ENCODE measurements at places on chromosomes 5 and 9.

DNA sequence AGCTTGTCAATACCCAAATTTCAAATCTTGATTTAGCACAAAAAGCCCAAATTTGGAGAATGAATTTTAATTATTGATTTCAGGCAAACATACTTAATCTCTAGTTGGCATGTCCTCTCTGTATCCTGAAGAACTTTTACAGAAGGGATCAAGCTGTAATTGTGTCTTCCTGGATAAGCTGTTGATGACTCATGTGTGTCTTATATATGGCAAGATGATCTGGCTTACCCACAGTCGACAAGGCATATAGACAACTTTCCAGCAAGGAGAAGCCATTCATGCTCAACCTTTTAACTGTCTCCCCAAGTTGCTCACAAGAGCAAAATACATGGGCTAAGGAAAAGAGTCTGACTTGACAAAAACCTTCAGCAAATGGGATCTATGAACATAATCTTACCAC lies 112.5 kb upstream of the SLCO6A1 start:
- DNase-seq, result no peak

- no peak for DNase-seq
These were observed 6.0 kb downstream of the C9orf50 start for GRCh38 chr9:129614932-129615331.

DNA sequence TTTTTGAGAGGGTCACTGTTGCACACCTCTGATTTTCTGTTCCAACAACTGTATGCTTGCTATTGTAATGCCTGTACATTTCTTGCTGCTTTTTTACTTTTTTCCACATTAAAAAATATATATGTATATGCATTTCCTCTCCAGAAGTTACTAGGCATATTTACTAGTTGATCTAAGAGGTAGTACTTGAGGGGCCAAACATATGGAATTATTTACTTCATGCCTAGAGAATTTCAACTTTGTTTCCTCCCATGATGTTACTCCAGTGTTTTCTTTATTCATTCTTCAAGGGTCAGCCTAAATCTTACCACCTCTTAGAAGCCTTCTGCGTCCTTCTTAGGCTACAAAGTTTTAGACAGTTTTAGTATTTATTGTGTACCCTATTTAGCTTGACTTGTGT lies 122.7 kb downstream of the NMUR2 start:
- DNase-seq, result no peak

DNA sequence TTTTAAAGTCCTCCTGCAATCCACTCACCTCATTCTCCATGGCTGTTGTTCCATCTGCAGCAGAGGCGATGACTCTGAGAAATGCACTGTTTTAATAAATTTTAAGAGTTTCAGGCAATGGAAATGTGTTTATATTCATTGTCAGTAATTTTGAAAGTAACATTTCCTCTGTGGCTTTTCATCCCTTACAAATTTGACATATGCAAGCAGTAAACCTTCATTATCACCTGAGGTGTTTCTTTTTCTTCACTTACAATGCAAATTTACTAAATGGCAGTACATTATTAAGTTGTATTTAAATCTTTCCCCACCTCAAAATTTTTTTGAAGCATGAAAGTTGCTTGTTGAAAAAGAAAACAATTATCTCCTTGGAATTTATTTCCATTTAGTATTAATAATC lies 136.9 kb downstream of the DIRAS2 start:
- DNase-seq, result no peak

DNA sequence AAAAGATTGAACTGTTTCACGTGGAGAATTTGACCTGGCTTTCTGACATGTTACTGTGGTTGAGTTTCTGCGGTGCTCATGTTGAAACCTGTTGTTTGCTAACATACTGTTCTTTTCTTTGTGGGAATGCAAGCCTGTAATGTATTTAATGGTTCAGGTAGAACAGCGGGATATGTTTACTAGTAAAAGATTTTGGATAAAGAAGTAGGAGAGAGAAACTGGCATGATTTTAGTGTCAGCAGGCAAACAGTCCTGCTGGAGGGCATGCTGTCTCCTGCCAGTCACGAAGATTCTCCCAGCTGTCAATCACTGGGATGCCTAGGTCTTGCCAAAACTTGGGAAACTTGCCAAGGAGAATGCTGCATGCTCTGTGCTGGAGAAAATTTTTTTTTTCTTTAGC lies 263.5 kb downstream of the TAF11L14 start:
- no peak for DNase-seq

DNA sequence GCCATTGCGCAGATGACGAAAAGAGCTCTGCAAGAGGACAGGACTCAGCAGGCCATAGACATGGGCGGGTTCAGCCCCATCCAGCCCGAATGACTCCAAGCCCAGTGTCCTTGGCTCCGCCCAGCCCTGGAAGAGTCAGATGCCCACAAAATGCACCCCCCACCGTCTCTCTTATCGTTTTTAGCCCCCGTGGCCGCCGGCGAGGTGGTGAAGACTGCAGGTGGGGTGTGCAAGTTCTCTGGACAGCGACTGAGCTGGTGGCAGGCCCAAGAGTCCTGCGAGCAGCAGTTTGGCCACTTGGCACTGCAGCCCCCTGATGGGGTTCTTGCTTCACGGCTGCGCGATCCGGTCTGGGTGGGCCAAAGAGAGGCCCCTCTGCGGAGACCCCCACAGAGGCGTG lies 2.1 kb downstream of the ADGRD2 start:
- no peak for DNase-seq

DNA sequence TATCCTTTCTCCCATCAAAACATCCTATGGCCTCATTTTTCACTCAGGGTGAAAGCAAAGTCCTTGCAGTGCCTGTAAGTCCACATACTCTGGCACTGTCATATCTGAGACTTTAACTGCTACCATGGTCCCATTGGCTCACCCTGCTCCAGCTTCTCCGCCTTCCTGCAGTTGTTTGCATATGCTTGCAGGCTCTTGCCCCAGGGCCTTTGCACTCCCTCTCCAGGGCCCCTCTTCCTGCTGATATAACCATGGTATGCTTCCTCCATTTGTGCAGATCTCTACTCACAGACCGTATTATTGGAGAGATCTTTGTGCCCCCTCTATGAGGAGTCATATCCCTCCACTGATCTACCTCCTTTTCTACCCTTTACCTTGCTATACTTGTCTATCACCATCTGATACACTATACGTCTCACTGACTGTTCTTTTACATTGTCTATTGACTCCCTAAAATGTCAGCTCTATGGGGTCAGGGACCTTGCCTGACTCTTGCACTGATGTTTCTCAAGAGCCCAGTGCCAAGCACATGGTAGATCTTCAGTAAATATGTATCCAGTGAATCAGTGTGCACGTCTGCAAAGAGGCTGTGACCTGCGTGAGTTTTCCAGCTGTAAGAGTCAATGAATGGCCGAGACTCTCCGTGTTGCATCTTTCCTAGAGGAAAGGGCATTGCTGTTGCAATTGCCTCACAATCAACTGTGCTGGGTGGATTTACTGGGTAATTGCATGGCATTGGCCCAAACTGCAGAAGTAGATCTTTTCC lies 81.7 kb upstream of the CPEB4 start:
- no peak for DNase-seq

GRCh38 chr5:91229031-91229727 lies 153.9 kb downstream of the ARRDC3 start:
- DNase-seq, result no peak

- DNase-seq, result no peak
These were observed 36.6 kb downstream of the BICD2 start for GRCh38 chr9:92727716-92728700.

- DNase-seq, result no peak
These were observed 14.1 kb downstream of the MAN2A1 start for GRCh38 chr5:109703829-109704228.

DNA sequence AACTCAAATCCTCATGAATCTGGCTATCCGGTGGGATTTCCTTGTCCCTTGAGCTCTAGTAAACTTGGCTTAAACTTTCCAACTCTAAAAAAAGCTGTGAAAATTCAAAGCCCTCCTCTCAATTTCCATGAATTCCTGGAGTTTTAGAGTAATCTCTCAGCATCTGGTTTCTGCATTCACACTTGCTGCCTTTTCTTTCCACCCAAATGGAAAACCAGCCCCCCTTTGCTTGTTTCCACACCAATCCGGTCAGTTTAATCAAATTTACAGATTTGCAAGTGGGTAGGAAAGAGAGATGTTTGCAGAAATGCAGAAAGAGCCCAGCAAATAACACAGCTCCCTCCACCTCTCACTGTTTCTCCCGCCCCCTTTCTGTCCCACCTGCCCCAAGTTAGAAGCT lies 91.1 kb downstream of the ENC1 start:
- no peak for DNase-seq

DNA sequence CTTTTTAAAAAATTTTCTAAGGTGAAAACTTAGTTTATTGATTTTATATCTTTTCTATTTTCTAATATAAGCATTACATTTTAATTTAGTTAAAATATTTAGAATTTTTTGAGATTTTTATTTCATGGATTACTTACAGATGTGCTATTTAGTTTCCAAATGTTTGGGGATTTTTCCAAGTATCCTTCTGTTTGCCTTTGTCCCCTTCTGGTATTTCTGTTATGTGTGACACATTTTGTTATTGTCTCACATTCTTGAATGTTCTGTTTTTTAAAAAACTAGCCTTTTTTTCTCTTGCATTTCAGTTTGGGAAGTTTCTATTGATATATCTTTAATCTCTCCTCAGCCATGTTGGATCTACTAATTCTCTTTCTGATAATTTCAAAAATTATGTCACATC lies 234.9 kb downstream of the FAM170A start:
- no peak for DNase-seq

DNA sequence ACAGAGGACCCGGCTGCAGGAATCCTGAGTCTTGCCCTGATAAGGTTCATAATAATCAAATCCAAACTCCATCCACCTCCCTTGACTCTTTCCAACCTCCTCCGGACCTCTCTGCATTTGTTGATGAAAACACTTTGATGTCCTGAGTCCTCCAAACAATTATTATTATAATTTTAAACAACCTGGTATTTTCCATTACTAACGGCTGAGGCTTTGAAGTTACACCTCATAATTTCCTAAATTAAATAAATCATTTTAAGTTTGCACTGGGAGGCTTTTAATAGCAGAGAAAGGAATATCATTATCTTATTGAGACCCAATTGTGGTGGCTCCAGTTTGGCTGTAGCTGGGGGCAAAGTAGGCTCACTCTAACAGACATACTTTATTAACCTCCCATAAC lies 9.5 kb downstream of the MSX2 start:
- no peak for DNase-seq

- DNase-seq, result no peak
These were observed 300.7 kb upstream of the IZUMO3 start for GRCh38 chr9:24846248-24846912.

- DNase-seq, result no peak
These were observed 101.8 kb downstream of the SPRY4 start for GRCh38 chr5:142222866-142223558.

GRCh38 chr5:158487664-158488063 lies 612.1 kb downstream of the EBF1 start:
- DNase-seq, result no peak

GRCh38 chr5:68383888-68384310 lies 168.3 kb downstream of the PIK3R1 start:
- DNase-seq, result no peak

GRCh38 chr5:107672211-107673038 lies 1.7 kb upstream of the EFNA5 start:
- no peak for DNase-seq

DNA sequence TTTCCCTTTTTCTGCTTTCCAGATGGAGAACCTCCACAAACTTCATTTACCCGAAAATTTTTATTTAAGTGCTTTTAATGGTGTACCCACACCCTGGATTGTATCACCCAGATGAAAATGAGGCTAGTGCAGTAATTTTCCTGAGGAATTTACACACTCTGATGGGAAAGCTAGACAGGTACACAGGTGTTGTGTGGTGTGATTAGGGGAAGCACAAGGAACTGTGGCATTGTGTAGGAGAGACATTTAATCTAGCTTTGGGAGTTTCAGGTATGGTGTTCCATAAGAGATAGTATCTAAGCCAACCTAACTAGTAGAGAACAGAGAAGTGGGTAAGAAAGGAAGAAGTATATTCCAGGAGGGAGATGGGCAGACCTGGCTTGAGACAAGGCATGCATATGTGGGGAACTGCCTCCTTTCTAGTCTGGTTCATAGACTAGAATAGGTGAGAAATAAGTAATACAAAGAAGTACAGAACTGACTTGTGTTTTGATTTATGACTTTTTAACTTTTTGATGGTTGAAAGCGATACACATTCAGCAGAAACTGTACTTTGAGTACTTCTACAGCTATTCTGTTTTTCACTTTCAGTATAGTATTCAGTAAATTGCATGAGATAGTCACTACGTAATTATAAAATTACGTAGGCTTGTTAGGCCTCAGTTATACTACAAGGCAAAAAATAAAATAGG lies 22.9 kb upstream of the ROPN1L start:
- DNase-seq, result no peak

GRCh38 chr9:114613087-114613486 lies 2.0 kb downstream of the TMEM268 start:
- DNase-seq, result no peak

DNA sequence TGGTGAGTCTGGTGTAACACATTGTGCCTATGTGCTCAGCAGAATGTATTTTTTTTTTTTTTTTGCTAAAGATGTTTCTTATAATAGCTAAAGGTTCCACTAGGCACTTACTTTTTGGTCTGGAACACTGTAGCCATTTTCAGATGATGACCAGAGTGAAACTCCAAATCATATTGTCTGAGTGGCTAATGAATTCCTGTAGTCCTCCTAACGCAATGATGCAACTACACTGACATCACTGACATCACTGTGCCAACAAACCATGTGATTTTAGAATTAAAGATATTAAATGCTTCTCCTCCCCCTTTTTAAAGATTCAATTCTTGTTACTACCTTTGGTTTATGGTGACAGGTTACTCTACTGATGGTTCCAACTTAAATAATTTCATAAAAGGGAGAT lies 28.8 kb downstream of the JAKMIP2 start:
- DNase-seq, result no peak

DNA sequence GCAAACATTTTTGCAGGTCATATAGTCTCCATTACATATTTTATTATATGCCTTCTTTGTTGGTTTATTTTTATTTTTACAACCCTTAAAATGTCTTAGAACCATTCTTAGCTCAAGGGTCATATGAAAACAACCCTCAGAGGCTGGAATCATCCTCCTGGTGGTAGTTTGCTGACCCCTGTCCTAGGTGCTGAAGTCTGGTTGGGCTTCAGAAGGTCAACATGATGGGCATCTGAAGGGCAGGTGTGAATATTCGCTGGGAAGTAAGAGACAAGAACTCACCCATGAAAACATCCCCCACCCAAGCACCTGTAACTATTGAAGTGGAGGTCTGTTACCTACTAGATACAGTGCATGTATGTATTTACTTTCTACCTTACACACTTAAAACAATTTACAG lies 75.4 kb downstream of the OSMR start:
- DNase-seq, result no peak

- no peak for DNase-seq
These were observed 297.1 kb downstream of the HCN1 start for GRCh38 chr5:45399041-45399440.

GRCh38 chr9:4604678-4605095 lies 57.4 kb upstream of the PLPP6 start:
- peak; percentile 48 for DNase-seq

All from activated CD8-positive, alpha-beta memory T cell treated with anti-CD3 and anti-CD28 coated beads for 4 hours (primary cell).